ENCODE measurements at places on chromosomes 7 and 10.

DNA sequence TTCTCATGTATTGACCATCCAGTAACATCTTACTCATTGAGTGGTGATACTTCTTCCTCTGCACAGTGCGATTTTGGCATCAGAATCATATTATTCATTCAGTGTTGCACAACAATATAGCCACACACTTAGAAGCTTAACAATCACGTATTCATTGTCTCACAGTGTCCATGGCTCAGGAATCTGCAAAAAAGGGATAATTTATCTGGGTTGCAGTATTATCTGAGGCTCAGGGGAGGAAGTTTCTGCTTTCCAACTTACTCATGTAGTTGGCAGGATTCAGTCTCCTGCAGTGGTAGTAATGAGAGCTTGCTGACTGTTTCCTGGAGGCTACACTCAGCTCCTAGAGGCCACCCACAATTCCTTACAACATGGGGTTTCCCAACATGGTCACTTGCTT is 803.6 kb downstream of the SORCS1 start:
- DNase-seq, result no peak

- DNase-seq, result no peak
These were observed 14.5 kb upstream of the CPA1 start for GRCh38 chr7:130365511-130366441.

GRCh38 chr10:28845009-28845682 is 167.8 kb downstream of the BAMBI start:
- no peak for DNase-seq

DNA sequence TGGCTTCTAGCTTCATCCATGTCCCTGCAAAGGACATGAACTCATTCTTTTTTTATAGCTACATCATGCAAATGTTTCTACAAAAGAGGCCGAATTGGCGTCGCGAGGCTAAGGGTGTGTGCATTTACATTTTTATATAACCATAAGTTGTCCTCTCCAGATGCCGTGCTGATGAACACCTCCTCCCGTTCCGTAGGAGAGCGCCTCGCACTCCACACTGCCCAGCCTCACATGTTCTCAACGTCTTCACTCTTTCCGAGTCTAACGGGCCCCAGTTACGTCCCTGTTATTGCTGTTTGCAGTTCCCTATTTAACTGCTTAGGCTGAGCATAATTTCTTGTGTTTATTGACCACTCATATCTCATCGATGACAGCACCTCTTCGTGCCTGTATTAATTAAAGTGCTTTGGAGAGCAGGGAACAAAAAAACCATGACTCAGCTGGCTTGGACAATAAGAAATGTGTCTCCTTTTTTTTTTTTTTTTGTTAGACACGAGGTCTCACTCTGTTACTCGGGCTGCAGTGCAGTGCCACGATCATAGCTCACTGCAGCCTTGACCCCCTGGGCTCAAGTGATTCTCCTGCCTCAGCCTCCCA is 113.5 kb upstream of the SDK1 start:
- DNase-seq, result no peak

- DNase-seq, result no peak
These were observed 61.7 kb upstream of the ZNRF2 start for GRCh38 chr7:30222515-30223215.

DNA sequence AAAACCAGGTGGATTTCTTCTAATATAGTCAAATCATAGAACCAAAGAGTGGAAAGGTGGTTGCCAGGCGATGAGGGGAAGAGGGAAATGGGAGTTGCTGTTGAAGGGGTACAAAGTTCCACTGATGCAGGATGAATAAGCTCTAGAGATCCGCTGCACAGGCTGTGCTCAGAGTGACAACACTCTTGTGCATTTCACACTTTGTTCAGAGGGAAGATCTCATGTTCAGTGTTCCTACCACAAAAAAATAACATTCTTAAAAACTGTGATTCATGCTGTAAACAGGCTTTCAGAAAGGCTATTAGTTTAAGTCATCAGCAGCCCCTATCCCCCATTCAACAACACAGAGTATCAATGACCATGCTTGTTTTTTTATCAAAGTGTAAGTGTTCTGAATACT is 213.8 kb downstream of the COBL start:
- DNase-seq, result no peak

GRCh38 chr7:3437467-3437866 is 136.4 kb downstream of the SDK1 start:
- DNase-seq, result no peak
